Activated T-cell treated with anti-CD3 and anti-CD28 coated beads, Interleukin-2, amount 50 U/mL, for 24 hours (primary cell): ENCODE measurements at places on chromosomes 7 and 10.

DNA sequence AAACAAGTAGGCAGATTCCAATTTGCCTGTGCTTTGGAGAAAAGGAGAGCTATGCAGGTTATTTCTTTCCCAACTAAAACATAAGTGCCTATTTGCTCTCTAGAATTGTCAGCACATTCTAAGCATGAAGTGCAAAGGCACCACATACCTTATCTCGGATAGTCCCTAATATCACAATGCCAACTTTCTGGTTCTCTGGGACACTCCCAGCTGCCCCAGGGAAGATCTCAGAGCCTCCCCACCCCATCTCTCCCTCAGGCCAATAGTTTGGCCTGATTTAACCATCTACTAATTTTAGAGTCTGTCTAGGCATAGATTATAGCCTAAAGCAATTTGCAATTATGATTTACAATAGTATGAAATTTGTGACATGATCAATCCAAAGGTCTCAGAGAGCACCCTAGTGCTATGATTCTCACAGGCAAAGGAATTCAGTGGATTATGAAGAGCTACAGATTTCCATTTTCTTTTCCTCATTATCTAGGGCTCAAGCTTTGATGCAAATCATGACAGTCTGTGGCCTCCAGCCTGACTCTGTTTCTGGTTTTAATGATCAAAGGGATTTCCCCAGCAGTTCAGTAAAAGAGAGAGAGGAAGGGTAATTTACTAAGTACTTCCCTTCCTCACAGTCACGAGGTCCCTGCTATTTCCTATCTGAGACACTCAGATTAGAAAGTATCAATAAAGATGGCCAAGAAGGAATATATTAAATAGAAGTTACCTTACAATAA is 29.0 kb upstream of the IL6 start:
- DNase-seq, result no peak

DNA sequence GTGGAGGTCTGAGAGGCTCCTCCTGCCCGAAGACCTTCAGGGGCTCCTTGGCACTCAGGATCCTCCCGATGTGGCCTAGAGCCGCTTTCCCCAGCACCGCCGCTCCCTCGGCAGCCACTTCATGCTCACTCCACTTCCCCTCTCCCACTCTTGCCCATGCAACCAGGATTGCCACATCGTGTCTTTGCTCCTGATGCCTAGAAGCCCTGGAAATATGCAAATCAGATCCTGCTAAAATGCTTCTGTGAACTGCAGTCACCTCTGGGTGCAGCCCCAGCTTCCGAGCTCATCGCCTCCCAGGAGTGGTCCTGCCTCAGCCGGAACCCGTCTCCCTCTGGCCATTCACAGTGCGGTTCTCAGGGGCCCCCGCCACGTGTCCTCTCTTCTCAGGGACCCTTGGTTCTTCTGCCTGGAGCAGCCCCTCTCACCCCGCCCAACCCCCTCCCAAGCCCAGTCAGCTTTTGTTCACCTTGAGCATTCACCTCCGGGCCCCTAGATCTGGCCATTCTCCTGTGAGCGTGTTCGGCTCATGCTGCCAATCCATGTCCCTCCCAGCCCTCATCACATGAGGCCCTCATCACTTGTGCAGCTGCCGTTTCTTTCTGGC is 175.5 kb downstream of the ADARB2 start:
- DNase-seq, result no peak

DNA sequence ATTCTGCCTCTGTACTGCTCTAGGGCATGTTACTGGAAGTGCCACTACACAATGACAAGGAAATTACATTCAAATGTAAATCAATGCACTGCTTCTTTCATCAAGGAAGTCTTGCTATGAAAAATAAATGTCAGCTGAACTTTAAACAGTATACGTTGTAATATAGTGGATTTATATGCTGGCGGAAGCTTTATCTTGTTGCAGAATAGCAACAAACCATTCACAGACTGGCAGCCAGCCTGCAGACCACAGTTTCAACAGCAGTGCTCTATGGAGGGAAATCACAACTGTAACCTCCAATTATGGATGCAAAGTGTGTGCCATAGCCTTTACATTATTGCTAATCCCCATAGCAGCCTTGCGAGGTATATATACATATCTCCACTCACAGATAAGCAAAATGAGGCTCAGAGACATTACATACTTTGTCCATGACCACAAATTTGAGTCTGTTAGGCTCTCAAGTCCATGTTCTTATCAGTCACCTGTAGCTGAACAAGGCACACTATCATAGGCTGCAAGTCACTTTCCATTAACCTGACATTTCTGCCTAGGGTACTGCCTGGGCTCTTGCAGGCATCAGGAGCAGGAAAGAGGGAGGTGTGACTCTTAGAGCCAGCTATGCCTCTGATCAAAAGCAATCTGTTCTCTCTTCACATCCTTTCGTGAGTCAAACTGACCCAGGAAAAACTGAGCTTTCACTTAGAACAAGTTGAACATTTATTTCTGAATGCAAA is 22.6 kb downstream of the COL28A1 start:
- no peak for DNase-seq

DNA sequence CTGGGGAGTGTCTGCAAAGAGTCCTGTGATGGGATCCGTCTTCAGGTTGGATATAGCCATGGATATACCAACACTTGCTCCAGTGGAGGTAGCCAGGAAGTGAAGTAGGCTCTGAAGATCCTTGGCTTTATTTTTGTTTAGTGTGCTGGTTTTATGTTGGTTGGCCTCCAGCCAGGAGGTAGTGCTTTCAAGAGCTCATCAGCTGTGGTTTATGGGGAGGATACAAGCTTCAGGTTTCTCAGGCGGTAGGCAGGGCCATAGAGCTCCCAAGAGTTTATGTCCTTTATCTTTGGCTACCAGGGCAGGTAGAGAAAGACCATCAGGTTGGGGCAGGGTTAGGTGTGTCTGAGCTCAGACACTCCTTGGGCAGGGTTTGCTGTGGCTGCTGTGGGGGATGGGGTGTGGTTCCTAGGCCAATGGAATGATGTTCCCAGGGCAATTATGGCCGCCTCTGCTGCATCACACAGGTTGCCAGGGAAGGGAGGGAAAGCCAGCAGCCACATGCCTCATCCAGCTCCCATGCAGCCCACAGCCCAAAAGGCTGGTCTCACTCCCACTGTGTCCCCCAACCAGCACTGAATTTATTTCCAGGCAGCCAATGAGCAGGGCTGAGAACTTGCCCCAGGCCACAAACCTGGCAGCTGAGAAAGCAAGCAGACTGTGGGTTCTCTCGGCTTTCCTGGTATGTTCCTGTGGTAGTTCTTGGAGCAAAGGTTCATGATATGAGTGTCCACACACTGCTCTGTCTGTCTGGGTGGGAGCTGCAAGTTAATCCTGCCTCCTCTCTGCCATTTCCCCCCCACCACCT is 67.0 kb upstream of the PRLHR start:
- DNase-seq, result no peak

DNA sequence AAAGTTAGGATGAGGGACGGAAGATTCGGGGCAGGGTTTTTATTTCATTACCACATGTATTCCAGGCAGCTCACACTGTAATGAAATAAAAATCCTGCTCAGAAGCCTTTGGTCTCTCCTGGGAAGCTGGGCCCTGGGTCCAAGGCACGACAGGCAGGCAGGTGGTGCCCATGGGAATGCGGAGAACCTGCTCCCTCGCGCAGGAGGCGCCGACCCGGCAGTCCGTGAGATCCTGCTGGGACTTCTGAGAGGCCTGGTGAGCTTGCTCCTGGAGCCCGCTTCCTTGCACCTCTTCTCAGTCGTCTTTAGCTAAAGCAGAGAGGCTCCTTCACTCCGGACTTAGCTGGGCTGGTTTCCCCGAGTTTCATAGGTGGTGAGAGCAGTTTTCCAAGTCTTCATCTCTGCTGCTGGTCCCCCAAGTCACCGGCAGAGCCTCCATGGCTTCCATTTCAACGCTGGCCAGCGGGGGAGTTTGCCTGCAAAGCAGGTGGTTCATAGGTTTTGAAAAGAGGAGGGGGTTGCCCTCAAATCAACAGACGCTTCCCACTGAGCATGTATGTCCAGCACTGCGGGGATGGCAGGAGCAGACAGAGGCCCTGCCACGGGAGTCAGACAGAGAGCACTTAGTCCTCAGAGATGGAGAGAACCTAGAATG is 24.5 kb downstream of the IL15RA start:
- DNase-seq, result no peak

DNA sequence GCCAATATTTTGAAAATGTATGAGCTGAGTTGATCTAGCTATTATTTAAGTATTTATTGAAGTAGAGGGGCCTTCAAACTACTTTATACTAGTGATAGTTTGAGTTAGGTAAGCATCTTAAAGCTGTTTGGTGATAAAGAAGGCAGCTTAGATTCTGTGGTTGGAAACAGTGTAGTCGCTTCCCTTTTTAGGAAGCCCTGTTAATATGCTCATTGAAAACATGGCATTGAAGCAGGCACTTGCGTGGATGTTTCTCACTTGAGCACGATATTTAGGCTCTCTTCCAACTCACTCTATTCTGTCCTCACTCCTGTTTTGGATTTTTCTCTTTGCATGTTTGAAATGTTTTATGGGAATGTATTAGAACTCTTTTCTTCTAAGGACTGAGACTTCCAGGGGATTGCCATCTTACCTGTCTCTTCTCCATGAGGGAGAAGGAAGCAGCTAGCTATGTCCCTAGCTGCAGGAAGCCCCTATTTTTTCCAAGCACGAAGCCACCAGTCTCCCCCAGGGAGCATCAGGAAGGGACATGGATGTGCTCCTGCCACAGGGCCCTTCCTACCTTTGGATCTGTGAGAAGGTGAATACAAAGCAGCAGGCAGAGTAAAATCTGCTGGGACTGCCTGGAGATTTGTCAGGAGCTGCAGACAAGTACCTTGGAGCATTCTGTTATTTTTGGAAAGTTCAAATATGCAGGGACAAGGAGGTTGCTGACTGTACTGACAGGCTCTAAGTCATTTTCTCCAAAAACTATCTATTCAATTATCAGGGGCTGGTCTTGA is 22.0 kb upstream of the BMPR1A start:
- DNase-seq, result no peak

GRCh38 chr7:150847536-150847935 is 4.8 kb upstream of the AOC1 start:
- no peak for DNase-seq

DNA sequence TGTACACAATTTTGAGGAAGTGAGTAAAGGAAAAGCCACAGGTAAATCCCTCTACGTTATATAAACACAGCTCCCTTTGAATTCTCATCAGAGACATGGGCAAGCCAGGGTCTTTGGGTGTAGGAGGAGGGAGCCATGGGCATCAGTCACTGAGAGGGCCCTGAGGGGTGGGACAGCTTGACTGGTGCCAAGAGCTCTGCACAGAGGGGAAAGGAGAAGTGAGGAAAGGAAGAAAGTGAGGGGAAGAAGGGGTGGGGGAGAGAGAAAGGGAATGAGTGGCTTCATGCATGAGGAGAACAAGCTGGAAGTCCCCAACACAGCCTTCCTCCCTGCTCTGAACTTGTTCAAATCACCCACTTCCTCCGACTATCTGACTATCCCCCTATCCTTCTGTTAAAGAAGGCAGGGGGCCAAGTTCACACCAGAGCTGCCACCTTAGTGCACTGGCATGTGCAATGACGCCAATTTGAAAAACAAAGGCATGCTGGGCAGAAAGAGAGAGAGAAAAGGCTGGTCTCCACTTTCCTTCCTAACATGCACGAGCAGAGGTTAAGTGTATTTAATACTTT is 16.4 kb upstream of the RNF148 start:
- DNase-seq, result no peak

- no peak for DNase-seq
Observed at GRCh38 chr10:114458955-114459354, 54.7 kb upstream of the AFAP1L2 start.

DNA sequence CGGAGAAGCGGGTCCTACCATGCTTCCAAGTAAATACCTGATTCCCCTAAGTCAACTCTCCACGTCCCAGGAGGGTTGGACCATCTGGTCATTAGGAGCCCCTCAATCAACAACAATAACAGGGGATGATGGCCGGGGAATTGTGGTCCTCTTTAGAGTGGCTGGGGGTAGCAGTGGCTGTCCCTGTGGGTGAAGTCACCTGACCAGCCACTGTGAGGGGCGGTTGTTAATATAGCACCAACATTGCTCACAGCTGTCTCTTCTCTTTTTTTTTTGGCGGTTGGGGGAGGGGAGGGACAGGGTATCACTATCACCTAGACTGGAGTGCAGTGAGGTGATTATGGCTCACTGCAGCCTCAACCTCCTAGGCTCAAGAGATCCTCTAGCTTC is 67.9 kb downstream of the SPDYE5 start:
- DNase-seq, result no peak

DNA sequence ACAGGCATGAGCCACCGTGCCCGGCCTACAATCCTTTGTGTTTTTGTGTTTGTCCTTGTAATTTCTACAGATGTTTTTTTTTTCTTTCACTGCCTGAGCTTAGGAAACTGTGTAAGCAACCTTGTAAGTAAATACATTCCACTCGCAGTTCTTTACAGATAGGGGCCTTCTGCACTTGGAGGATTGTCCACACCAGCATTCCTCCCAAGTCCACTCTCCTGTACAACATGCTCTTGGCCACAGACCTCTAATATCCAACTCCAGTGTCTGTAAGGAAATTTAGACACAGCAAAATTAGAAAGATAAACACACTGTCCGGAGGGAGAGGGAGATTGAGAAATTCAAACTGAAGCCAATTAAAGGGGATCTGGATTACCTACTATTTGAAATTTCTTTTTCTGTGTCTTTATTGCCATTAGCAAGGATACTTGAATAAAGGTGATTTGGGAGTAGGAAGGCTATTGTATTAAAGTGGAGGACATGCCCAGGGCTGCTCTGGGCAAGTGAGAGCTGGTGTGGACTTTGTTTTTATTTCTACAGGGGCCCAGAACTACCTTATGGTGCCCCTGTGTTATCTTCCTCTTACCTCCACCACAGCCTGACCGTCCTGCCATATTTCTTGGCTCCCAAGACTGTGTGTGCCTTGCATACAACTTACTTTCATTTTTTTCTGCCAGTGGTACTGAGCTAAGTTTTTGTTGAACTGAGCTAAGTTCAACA is 9.7 kb downstream of the MXI1 start:
- no peak for DNase-seq

GRCh38 chr7:28246921-28247461 is 66.4 kb upstream of the JAZF1 start:
- DNase-seq, result no peak

DNA sequence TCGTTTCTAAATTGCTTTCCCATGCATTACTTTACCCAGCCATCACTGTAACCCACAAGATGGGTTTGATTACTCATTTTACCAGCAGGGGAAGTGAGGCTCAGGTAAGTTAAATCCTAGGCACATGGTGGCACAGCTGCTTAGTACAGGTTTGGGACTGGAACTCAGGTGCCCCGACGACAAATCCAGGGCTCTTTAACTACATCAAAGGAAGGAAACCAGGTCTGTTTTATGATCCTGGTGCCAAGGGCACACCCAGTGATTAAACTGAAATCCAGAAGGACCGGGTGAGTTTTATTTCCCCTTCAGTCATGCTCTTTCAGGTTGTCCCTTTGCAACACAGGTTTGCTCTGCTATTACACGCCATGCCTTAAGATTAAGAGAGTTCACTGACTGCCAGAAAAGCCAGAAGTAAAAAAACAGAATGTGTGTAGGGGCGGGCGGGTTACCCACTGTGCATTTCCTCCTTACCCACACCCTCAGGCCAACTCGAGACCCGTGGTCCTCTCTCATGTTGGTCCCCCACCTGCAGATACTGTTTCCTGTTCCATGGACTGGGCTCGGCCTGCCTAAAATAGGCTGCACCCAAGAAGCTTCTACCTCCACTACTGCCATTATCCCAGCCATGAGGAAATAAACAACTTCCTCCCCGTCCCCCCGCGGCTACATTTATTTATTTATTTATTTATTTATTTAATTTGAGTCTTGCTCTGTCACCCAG is 55.1 kb upstream of the KDM7A start:
- peak; percentile 53 for DNase-seq

- DNase-seq, result no peak
Observed at GRCh38 chr7:158072991-158073730, 514.5 kb downstream of the PTPRN2 start.

- DNase-seq, result no peak
Observed at GRCh38 chr7:22561321-22561811, 61.4 kb upstream of the STEAP1B start.
